ENCODE measurements at places on chromosomes 7 and 10. TPM values are rescaled to one million over a fixed set of nuclear protein-coding genes. Genes with fewer than 3 reads are reported as not detected.

- no peak for DNase-seq
- H3K4me3 ChIP-seq = no peak overlapping the region
- H3K27ac ChIP-seq = no peak overlapping the region
- H3K36me3 ChIP-seq = no peaks in the 10 kb centered on the region
- H3K4me1 ChIP-seq = no peaks in the 10 kb centered on the region
Observed at GRCh38 chr7:9523579-9523978, 1090.2 kb downstream of the NXPH1 start.

- no peaks in the 10 kb centered on the region for H3K4me1 ChIP-seq
- H3K4me3 ChIP-seq = no peak overlapping the region
- no peaks in the 10 kb centered on the region for H3K27me3 ChIP-seq
Observed at GRCh38 chr7:15239801-15240200, 322.0 kb downstream of the AGMO start.

- H3K4me3 ChIP-seq = no peak overlapping the region
- peaks cover 33% of the 10 kb centered on the region for H3K4me1 ChIP-seq
- peaks cover 2% of the 10 kb centered on the region for H3K36me3 ChIP-seq
- no peak for DNase-seq
- H3K27ac ChIP-seq = no peak overlapping the region
Observed at GRCh38 chr10:24879861-24880260, 72.5 kb downstream of the PRTFDC1 start.

DNA sequence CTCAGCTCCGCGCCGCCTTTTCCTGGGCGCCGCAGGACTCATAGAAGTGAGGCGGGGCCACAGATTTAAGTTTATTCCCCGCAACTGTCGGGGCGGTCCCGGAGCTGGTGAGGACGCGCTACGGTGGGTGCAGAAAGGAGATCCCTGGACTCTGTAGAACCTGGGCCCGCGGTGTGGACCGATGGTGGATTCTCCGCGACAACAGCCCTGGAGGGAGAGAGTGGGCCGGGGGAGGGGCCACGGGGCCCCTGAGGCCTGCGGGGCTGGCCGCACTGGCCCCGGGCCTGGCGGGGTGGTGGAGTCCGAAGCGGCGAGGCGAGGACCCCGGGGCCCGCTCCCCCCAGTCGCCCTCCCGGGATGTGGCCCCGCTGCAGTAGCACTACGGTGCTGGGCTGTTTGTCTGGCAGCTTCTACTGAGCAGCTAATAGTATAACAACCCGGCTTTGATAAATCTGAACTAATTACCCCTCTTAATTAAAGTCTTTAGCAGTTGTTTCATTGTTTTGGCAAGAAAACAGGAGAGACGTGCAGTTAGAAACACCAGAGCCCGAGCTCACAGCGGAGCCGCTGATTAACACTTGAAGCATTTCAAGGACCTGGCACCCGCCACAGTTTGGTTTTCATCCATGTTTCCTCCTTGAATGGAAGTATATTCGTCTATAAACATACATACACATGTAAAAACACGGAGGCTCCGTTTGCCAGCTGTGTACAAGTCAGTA, 4.2 kb downstream of the FEZF1 start:
- peaks cover 3% of the 10 kb centered on the region for H3K4me1 ChIP-seq
- H3K4me3 ChIP-seq = no peak overlapping the region
- no peak for DNase-seq
- H3K36me3 ChIP-seq = peaks cover 1% of the 10 kb centered on the region
- peaks cover 67% of the 10 kb centered on the region for H3K27me3 ChIP-seq
- no peak overlapping the region for H3K27ac ChIP-seq

DNA sequence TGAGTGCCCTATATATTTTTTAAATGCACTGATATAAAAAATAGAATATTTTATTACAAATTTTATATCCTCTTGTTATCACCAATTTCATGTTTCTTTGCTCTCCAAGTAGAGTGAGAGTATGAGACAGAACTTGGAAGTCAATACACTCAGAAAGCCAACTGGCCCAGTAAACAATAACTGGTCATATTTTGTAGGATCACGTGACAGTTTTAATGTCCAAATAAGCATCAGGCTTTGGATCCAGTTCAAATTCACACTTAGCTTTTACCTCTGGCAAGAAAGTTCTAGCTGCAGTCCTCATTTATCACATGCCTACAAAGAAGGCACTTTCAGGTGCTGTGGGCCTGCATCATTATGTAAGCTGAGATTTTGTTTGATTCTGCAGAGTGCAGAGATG, 21.6 kb upstream of the TPK1 start:
- H3K36me3 ChIP-seq = no peaks in the 10 kb centered on the region
- H3K4me3 ChIP-seq = no peak overlapping the region
- DNase-seq = no peak
- no peak overlapping the region for H3K27ac ChIP-seq
- no peaks in the 10 kb centered on the region for H3K4me1 ChIP-seq
- no peaks in the 10 kb centered on the region for H3K27me3 ChIP-seq

GRCh38 chr10:102776779-102777456, 33.2 kb downstream of the WBP1L start:
- peak; percentile 64 for DNase-seq
- peaks cover 2% of the 10 kb centered on the region for H3K36me3 ChIP-seq
- H3K27ac ChIP-seq = no peak overlapping the region
- H3K4me3 ChIP-seq = no peak overlapping the region

- H3K4me1 ChIP-seq = no peaks in the 10 kb centered on the region
- no peaks in the 10 kb centered on the region for H3K36me3 ChIP-seq
- no peak overlapping the region for H3K27ac ChIP-seq
- no peak for DNase-seq
Observed at GRCh38 chr10:97050205-97050745, 135.5 kb downstream of the SLIT1 start.

GRCh38 chr10:23151071-23151470, 41.0 kb upstream of the PTF1A start:
- no peaks in the 10 kb centered on the region for H3K36me3 ChIP-seq
- no peak overlapping the region for H3K27ac ChIP-seq
- peaks cover 17% of the 10 kb centered on the region for H3K27me3 ChIP-seq
- H3K4me3 ChIP-seq = no peak overlapping the region
- H3K4me1 ChIP-seq = no peaks in the 10 kb centered on the region

DNA sequence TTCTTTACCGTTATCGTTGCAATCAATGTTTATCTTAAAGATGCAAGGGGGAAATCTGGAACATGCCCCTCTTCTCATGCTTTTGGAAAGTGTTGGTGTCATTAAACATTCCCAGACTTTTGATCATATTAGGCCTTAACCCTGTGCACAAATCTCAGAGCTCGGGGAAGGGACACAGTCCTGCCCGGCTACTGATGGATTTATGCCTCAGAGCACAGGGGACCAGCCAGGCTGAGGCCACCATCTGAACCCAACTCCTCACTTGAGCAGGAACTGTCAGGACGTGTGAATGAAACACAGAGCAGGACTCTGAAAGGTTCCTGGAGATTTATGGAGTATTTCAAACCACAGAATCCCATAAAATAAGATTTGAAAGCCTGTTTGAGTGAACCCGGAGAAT, 132.0 kb upstream of the CXCL12 start:
- H3K27me3 ChIP-seq = no peaks in the 10 kb centered on the region
- DNase-seq = no peak
- H3K36me3 ChIP-seq = no peaks in the 10 kb centered on the region
- no peaks in the 10 kb centered on the region for H3K4me1 ChIP-seq

GRCh38 chr7:12239806-12240205, 28.7 kb downstream of the TMEM106B start:
- no peaks in the 10 kb centered on the region for H3K27me3 ChIP-seq
- DNase-seq = no peak
- peaks cover 14% of the 10 kb centered on the region for H3K4me1 ChIP-seq
- H3K27ac ChIP-seq = no peak overlapping the region

GRCh38 chr7:18724318-18724717, 228.8 kb downstream of the HDAC9 start:
- H3K4me1 ChIP-seq = no peaks in the 10 kb centered on the region
- no peak overlapping the region for H3K27ac ChIP-seq
- H3K4me3 ChIP-seq = no peak overlapping the region
- H3K27me3 ChIP-seq = no peaks in the 10 kb centered on the region

DNA sequence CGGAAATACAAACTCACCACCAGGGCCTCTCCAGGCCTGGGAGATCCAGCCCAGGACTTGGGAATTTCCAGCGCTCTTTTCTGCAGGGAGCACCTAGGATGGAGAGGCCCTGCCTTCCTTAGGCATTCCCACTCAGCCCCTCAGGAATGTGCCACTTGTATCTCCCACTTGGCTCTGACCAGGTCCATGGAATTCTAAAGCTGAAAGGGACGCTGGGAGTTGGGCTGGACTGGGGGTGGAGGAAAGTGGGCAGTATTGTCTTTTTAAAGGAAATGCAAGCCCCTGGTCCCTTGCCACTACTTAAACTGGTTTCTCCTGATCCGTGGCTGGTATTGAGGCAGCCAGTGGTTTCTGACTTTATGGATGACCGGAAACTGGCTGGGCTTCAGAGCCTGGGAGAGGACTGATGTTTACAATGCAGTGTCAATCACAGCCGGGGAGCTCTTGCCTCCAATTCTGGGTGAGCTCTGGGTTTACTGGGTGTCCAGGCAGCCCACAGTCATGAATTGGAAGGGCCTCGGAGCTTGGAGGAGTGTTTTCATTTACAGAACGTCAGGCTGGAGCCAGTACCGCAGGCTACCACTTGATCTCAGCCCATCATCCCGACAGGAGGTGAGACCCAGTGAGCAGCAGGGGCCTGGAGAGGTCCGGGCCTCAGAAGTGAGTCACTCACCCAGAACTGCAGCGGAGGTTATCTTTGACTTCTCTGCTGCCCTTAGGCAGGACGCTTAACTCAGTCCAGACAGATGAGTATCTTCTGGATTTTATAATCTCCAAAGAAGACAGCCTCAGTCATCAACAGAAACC, 27.3 kb downstream of the AGAP3 start:
- DNase-seq = no peak
- H3K4me1 ChIP-seq = peaks cover 6% of the 10 kb centered on the region
- peaks cover 11% of the 10 kb centered on the region for H3K27me3 ChIP-seq
- peaks cover 2% of the 10 kb centered on the region for H3K36me3 ChIP-seq
- no peak overlapping the region for H3K27ac ChIP-seq

GRCh38 chr10:11242443-11243387, 225.0 kb downstream of the CELF2 start:
- peak; percentile 51 for DNase-seq
- H3K27me3 ChIP-seq = no peaks in the 10 kb centered on the region
- H3K4me1 ChIP-seq = peaks cover 30% of the 10 kb centered on the region
- H3K36me3 ChIP-seq = peaks cover 7% of the 10 kb centered on the region
- peak overlapping the region; percentile 50 for H3K27ac ChIP-seq
- peak overlapping the region; percentile 20 for H3K4me3 ChIP-seq

The TRPV5 gene
- total RNA-seq = not detected

The VWA2 gene
- total RNA-seq = not detected

The NPY gene
- total RNA-seq = not detected

The TSPAN13 gene
- 0.35 TPM for total RNA-seq

Measured in activated naive CD4-positive, alpha-beta T cell treated with anti-CD3 and anti-CD28 coated beads for 36 hours (primary cell).